Psoas muscle (tissue), 8 donors: ENCODE measurements at places on chromosomes 6 and 20.

GRCh38 chr20:3358676-3359340, 48.7 kb downstream of the DNAAF9 start:
- no peak for DNase-seq

- DNase-seq = no peak
Measured at GRCh38 chr6:109979033-109979921, 1.2 kb downstream of the GPR6 start.

- DNase-seq = peak; percentile 92
Measured at GRCh38 chr6:43491750-43492661, 14.6 kb downstream of the TJAP1 start.

- DNase-seq = no peak
Measured at GRCh38 chr6:123380257-123380656, 256.5 kb downstream of the TRDN start.
